ENCODE measurements at places on chromosomes 12 and 14.

GRCh38 chr12:96497855-96498254, 8.5 kb downstream of the CFAP54 start:
- no peak for DNase-seq

- no peak for DNase-seq
Measured at GRCh38 chr12:57779736-57780135, 2.9 kb upstream of the TSFM start.

DNA sequence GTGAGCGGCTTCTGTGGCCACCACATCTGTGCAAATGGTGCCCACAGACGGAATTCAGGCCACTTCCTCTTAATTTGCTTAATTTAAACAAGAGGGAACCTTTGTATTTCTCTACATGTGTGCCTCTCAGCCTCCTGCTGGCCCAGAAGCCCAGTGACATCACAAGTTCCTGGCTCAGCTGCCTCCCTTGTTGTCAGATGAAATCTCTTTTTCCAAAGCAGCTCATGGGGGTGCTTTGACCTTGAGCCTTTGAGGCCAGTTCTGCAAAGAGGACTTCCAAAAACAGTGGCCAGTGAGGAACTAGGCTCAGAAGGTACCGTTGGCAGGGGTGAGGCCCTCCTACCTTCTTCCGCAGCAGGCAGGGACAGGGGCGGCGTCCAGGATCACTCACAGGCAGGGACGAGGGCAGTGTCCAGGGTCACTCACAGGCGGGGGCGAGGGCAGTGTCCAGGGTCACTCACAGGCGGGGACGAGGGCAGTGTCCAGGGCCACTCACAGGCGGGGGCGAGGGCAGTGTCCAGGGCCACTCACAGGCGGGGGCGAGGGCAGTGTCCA, 35.0 kb upstream of the GALNT9 start:
- no peak for DNase-seq

DNA sequence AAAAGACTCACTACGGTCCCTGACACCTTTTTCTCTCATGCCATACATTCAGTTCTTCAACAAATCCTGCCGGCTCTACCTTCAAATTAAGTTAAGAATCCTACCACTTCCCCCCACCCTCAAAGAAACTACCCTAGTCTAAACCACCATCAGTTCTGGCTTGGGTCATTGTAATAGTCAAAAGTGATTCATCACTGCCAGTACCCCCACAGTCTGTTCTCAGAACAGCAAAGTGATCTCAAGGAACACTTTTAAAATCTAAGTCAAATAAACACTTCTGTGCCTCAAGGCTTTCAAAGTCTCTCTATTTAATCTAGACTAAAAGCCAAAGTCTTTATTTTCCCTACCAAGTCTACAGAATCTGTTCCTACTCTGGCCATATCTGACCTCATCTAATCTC, 12.0 kb upstream of the FAM234B start:
- DNase-seq: no peak

DNA sequence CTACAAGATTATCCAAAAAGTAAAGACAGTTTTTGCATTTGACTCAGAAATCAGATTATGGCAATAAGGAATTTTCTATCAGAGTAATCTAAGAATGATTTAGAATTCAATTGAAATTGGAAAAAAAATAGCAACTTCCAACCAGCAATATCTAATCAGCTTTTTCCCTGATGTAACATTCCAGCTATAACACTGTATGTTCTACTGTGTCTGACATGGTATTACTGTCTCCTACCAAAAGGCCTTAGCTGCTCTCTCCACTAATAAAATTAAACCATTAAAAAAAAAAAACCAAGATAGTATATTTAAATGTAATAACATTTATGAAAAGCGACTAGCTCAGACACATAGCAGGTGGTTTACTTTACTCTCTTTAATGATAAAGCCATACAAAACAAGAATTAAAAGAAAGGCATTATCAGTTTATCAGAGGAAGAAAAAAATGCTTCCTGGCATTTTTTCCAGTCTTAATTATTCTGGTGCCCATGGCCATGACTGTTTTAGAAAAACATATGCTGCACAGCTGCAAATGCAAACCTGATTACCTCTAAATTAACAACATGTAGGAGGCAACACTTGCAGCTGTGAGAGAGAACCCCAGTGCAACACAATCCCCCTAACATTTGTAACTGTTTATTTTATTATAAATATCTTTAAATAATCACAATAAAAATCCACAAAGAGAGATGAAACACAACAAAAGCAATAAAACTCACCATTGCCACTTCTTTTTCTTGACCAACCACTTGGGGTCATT, 28.8 kb downstream of the PHLDA1 start:
- DNase-seq: no peak

GRCh38 chr12:105289114-105289904, 41.2 kb upstream of the C12orf75 start:
- peak; percentile 82 for DNase-seq

DNA sequence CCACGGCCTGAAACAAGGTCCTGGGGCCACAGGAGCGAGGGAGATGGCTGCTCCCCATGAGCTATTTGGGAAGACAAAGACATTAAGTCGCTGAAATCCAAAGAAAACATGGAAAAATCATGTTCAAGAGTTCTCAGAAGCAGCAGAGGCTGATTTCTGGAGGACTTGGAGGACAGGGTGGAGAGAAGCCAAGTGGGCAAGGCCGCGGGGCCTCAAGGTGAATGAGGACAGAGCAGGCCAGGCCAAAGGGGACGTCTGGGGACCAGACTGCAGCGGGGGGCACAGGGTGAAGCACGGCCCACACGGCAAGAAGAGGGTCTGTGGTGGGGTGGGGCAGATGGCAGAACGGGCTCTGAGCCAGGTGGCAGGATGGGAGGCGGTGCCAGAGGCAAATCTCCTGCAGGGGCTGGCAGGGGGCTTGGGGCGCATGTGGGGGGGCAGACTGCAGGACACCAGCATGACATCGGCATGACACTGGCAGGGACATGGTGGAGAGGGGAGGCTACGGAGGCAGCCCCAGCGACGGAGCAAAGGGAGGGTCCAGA, 48.9 kb downstream of the RNF34 start:
- no peak for DNase-seq

- DNase-seq: peak; percentile 67
Measured at GRCh38 chr12:70467918-70468733, 102.0 kb downstream of the KCNMB4 start.

DNA sequence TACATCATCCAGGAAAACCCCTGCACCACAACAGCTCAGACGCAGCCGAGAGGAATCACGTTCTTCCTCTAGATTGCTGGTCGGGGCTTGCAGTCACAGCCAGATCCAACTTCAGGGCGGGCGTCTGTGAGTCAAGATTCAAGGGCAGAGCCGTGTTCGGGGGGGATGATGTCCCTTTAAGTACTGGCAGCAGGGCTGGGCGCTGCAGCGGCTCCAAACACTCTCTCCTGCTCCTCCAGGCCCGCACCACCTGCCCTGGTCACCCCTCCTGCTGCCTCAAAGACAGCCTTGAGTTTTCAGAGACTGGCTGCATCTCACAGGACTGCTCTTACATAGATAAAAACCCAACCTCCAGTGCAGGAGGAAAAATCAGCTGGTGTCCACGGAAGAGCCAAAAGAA, 68.3 kb downstream of the KDM2B start:
- no peak for DNase-seq

DNA sequence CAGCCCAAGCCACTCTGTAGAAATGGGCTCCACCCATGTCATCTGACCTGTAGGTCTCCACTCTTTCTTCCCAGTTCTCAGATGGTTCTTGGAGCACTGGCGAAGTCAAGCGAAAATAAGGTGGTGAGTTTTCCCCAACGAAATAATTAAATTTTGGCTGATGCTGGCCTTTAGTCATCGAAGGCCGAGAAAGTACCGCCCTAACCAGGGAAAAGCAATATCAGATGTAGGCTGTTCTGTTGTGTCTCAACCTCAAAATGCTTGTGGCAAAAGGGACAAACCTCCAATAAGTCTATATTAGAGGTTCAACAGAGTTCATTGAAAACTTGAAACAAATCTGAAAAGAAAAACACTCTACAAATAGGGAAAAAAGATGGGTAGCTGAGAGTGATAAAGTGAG, 48.6 kb upstream of the BCAT1 start:
- DNase-seq: no peak

- DNase-seq: no peak
Measured at GRCh38 chr12:113268621-113269020, 47.4 kb downstream of the TPCN1 start.

DNA sequence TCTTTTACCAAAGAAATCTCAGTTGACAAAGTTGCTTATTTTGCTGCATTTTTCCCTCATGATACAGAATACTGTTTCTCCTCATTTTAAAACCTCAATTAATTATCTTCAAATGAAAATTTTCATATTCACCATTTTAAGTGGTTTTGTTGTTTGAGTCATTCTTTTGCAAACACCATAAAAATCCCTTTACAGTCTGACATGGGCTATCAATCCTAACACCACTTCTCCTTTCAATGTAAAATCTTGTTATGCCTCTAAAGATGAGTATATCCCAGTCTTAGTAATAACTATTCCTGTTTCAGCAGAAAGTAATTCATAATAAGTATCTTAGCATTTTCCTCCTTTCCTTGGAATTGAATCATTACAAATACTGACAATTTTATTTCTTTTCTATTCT, 192.2 kb downstream of the SYT1 start:
- DNase-seq: no peak

GRCh38 chr14:105119408-105120025, 49.1 kb downstream of the JAG2 start:
- DNase-seq: no peak

- DNase-seq: peak; percentile 97
Measured at GRCh38 chr12:121033625-121034349, 5.3 kb downstream of the OASL start.

- DNase-seq: no peak
Measured at GRCh38 chr12:2003676-2004112, 563 bp downstream of the DCP1B start.

- no peak for DNase-seq
Measured at GRCh38 chr12:120887253-120888043, 16.7 kb downstream of the SPPL3 start.

DNA sequence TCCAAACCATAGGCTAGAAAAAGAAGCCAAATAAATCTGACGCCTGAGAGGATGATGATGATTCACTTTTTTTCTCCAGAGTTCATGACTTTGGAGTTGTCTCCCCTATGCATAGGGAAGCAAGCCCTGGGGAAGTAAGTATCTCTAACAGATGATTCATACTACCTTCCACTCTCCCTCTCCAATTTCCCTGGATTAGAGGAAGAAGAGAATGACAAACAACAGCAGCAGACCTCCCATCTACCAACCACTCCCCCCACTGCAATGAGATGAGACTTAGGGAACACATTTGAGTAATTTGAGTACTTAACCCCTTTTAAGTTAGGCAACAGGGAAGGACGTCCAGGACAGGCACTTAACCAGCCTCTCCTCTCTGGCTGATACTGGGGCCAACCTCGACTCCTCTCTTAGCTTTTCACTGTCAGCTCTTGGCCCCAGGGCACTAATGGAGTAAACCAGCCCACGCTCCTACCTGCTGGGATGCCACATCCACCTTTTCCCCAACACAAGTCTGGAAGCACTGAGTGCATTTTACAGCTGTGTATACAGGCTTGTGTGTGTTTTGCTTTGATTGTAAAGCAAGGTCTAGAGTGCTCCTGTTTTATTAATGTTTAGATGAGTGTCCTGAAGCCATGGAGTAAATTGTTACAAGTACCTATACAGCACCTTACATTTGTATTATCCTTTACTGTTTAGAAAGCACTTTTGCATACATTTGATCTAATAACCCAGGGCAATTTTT, 180.7 kb downstream of the PHLDA1 start:
- peak; percentile 97 for DNase-seq

DNA sequence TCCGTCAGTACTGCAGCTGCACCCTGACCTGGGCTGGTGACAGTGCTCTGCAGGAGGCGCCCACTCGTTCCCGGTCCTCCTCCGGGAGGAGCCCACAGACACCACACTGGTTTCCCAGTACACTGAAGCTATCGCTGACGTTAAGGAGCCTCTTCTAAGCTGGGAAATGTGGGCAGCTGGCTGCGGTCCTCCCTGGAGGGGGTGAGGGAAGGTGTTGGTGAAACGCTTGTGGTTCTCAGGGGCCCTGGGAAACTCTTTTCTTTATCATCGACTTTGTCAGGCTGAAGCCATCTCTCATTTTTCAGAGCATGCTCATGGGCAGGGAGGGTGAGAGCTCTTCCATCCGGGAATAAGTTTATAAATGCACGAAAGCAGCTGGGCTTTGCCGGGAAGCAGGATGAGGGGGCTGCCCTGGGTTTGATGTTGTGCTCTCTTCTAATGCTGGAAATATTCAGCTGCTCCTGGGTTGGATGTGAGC, 176.0 kb downstream of the CHST11 start:
- no peak for DNase-seq

GRCh38 chr12:12716793-12717585, at the start of gene CDKN1B:
TSS of gene CDKN1B (plus strand) at chr12:12717368. CDS start at chr12:12717840, 472 bp downstream.
- DNase-seq: peak; percentile 96

GRCh38 chr12:106137530-106138356, 1.0 kb downstream of the NUAK1 start:
- DNase-seq: peak; percentile 16

DNA sequence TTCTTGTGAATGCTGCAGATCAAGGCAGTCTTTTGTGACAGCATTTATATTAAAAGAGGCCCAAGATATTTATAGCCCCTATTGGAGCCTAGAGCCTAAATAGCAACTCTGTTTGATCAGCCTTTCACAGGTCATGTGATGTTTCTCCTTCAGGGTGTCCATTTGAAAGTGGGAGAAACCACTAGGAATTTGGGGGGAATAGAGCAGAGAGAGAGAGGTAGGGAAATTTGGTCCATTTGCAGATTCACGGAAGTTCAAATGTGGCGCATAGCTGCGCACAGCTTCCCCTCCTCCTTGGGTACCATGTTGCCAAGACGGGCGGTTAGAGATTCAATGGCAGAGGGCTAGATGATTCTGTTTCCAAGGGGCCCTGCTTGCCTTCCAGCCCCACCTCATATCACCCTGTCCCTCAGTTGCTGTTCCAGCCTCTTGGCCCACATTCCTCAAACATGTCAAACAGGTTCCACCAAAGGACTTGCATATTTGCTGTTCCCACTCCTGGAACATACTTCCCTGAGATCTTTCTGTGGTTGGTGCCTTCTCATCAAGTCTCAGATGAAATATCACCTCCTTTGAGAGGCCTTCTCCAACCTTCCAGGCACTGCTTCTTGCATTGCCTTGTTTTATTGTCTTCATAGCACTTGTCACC, 220.8 kb downstream of the CHST11 start:
- no peak for DNase-seq

- peak; percentile 19 for DNase-seq
Measured at GRCh38 chr12:121145221-121145620, 12.5 kb downstream of the P2RX7 start.

- DNase-seq: peak; percentile 100
Measured at GRCh38 chr14:51547260-51547659, 104.5 kb upstream of the FRMD6 start.

DNA sequence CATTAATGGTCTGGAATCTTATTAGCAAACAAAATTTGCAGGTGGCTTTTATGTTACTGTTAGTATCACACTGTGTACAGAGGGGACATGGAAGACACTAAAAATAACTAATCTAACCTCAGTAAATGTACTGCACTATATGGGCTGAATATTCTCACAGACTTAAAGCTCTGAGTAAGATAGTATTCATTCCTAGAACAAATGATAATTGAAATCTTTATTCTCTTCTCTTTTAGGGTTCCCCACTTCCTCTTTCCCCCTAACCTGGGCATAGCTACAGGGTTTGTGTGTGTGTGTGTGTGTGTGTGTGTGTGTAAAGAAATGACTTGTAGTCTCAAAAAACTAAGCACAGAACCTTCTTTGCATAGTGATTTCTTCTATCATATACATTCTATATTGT, 21.4 kb upstream of the HECTD1 start:
- no peak for DNase-seq

GRCh38 chr12:77578466-77579220, 252.1 kb upstream of the NAV3 start:
- no peak for DNase-seq

- DNase-seq: no peak
Measured at GRCh38 chr12:114186241-114187002, 219.5 kb downstream of the TBX5 start.

GRCh38 chr12:65500091-65500900, 221.8 kb downstream of the MSRB3 start:
- peak; percentile 77 for DNase-seq
